ENCODE measurements at places on chromosomes 6 and 20.

- H3K27ac ChIP-seq = no peak overlapping the region
- H3K4me1 ChIP-seq = no peaks in the 10 kb centered on the region
- no peaks in the 10 kb centered on the region for H3K36me3 ChIP-seq
- no peak for DNase-seq
These were observed 438.9 kb upstream of the EPHA7 start for GRCh38 chr6:93858213-93858612.

- H3K4me1 ChIP-seq = no peaks in the 10 kb centered on the region
- no peak overlapping the region for H3K4me3 ChIP-seq
- no peak overlapping the region for H3K27ac ChIP-seq
- no peaks in the 10 kb centered on the region for H3K36me3 ChIP-seq
- DNase-seq = no peak
- H3K27me3 ChIP-seq = no peaks in the 10 kb centered on the region
These were observed 19.2 kb upstream of the LMBRD1 start for GRCh38 chr6:69816026-69816425.

DNA sequence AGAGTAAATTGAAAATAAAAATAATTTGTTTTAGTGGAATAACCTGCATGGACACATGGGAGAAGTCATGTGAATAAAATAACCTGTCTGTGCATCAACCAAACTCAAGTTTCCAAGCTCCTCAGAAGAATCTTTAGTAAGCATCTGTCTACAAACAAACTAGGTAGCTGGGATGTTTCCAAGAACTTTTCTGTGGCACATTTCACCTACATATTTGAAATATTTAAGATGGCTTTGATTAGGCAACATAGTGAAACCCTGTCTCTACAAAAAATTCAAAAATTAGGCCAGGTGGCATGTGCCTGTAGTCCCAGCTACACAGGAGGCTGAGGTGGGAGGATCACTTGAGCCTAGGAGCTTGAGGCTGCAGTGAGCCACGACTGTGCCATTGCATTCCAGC, 168.2 kb downstream of the DST start:
- H3K27me3 ChIP-seq = no peaks in the 10 kb centered on the region
- no peak overlapping the region for H3K27ac ChIP-seq
- DNase-seq = no peak
- H3K36me3 ChIP-seq = peaks cover 8% of the 10 kb centered on the region
- H3K4me1 ChIP-seq = peaks cover 4% of the 10 kb centered on the region
- no peak overlapping the region for H3K4me3 ChIP-seq

DNA sequence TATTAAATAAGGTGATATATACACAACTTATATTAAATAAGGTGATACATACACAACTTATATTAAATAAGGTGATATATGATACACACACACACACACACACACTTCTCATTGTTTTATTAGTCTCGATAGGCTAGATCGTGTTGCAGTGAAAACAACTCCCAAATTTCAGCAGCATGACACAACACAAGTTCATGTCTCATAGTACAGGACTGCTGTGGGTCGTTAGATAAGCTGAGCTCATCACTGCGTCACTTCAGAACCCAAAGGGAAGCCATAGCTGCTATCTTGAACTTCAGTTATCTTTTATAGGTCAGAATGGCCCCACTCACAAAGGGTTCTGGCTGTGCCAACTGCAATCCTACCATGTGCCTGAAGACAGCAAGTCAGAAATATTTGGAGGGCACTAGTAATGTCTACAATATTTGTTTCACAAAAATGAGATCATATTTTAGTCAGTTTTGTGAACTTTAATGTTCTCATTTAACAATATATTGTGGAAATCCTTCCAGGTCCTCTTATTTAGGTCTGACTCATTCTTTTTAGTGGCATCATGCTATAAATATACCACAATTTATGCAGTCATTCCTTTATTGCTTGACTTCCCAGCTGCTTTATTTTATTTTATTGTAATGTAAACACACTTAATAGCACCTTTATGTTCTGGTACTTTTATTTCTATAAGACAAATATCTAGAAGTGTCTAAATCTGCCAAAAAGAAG, 290.2 kb downstream of the PHACTR1 start:
- H3K4me1 ChIP-seq = no peaks in the 10 kb centered on the region
- no peak for DNase-seq
- peaks cover 20% of the 10 kb centered on the region for H3K27me3 ChIP-seq
- H3K4me3 ChIP-seq = no peak overlapping the region

DNA sequence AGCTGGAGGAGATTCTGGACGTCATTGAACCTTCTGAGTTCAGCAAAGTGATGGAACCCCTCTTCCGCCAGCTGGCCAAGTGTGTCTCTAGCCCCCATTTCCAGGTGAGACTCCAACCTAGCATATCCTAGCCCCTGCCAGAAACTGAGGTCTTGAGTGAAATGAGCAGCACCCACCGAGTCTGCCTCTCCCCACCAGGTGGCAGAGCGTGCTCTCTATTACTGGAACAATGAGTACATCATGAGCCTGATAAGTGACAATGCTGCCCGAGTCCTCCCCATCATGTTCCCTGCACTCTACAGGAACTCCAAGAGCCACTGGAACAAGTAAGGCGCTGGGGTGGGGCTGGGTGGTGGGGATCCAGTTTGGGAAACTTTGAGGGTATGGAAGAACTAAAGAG, 4.6 kb downstream of the MEA1 start:
- peak; percentile 63 for DNase-seq
- no peaks in the 10 kb centered on the region for H3K36me3 ChIP-seq
- H3K4me1 ChIP-seq = peaks cover 2% of the 10 kb centered on the region
- no peak overlapping the region for H3K4me3 ChIP-seq
- H3K27ac ChIP-seq = no peak overlapping the region

Measured in hepatocyte (in vitro differentiated cells).